ENCODE measurements at places on chromosomes 16 and 17. TPM values are rescaled to one million over a fixed set of nuclear protein-coding genes. Genes with fewer than 3 reads are reported as not detected.

Gene AIPL1
- total RNA-seq, result not detected

Gene KRT23
- total RNA-seq, result not detected

DNA sequence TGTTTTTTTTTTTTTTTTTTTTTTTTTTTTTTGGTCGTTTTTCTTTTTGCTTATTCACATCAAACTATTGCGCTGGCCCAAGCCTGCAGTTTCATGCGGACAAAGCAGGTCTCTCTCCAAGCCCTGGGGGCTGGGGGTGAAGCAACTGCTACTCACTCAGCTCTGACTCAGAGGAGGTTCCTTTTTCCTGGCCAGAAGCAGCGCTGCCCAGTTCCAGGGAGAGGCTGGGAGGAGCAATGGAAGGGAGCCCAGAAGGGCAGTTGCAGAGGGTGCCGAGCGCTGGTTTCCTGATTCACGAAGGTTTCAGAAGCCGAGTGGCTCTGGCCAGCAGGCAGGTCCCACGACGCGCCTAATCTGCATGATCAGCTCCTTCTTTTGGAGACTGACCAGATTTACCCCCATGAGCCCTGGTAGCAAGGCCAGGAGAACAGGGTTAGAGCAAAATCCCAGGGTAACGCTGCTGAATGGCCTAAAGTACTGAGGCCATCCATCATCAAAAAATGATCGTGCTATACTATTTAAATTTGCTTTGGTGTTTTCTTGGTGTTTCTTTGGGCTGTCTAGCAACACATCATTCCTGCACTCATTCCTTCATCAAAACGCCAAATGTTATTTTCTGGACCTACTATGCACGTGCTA lies 144.7 kb upstream of the SOX9 start:
- H3K4me1 ChIP-seq, result no peaks in the 10 kb centered on the region
- DNase-seq, result no peak
- no peak overlapping the region for H3K4me3 ChIP-seq
- H3K27me3 ChIP-seq, result no peaks in the 10 kb centered on the region
- no peaks in the 10 kb centered on the region for H3K36me3 ChIP-seq

DNA sequence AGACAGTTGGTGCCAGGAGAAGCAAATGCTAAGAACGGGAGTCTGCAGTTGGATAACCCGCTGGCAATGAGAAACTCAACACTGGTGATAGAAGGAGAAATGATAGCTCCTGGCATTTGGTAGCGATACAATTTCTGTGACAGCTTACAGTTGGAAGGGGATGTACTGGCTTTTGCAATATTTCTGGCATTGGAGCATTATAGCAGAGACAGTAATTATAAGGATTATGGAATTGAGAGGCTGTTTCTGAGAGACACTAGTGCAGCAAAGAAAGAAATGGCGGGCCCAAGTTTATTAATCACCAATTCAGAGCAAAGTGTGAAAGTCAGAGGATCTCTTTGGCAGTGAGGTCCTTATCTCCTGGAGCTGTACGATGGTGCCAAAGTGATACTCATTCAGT lies 16.1 kb upstream of the SDK2 start:
- H3K36me3 ChIP-seq, result no peaks in the 10 kb centered on the region
- H3K27me3 ChIP-seq, result no peaks in the 10 kb centered on the region
- H3K4me1 ChIP-seq, result no peaks in the 10 kb centered on the region
- no peak for DNase-seq
- no peak overlapping the region for H3K27ac ChIP-seq

- H3K27me3 ChIP-seq, result no peaks in the 10 kb centered on the region
- H3K4me3 ChIP-seq, result no peak overlapping the region
- peaks cover 12% of the 10 kb centered on the region for H3K4me1 ChIP-seq
Measured at GRCh38 chr17:80997424-80998117, 5.9 kb downstream of the CHMP6 start.

Data from CD8-positive, alpha-beta memory T cell (primary cell).